Activated CD8-positive, alpha-beta memory T cell treated with anti-CD3 and anti-CD28 coated beads for 48 hours (primary cell): ENCODE measurements at places on chromosomes 5 and 9.

DNA sequence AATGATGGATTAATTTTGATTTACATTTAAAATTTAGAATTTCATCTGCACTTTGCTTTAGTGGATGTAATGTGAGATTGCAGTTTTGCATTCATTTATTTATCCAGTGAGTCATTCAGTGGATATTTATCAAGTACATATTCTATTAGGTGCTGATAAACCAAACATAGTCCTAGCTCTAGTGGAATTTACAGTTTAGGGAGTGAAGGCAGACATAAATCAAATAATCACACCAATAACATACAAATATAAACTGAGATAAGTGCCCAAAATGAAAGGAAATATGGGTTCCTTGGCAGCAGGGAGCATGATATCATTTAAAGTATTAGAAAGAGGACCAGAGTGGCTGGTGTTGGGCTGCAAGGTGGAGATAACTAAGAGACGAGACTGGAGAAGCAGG lies 14.7 kb upstream of the NIPBL start:
- no peak for DNase-seq

- no peak for DNase-seq
Measured at GRCh38 chr5:173752653-173753052, 135.5 kb upstream of the CPEB4 start.

DNA sequence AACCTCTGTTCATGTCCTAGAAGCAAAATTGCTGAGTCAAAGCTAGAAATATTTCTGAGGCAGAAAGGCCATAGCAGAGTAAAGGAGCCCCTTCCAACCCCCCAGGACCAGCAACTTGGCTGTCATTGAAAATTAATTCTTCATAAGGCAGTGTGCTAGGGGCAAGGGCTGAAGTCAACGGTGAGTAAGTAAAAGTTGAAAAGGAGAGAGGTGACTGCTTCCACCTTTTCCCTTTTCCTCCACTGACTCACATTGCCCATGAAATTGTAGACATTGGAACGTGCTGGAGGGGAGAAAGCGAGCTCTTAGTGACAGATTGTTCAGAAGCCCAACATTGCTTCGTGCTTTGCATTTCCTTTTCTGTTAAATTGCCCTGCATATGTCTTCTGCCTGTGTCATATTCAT lies 19.1 kb downstream of the GLRA1 start:
- DNase-seq, result no peak

GRCh38 chr9:93297659-93298497 lies 113.9 kb downstream of the WNK2 start:
- DNase-seq, result no peak

DNA sequence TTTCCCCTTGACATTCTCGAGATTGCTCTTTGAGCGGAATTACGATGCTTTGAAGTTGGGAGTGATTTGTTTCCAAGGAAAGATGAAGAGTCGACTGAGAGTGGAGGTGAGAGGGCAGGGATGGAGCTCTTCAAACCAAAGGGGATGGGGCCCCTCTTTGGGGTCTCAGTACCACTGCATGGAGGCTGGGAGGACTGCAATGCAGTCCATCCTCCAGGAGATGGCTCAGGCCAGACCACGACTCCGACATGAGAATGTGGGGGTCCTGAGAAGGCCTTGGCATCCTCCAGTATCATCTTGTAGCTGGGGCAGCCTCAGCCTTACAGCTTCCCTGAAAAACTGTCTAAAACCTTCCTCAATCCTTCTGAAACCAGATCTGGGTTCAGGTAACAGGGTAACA lies 51.1 kb upstream of the CDKN2AIPNL start:
- DNase-seq, result no peak

DNA sequence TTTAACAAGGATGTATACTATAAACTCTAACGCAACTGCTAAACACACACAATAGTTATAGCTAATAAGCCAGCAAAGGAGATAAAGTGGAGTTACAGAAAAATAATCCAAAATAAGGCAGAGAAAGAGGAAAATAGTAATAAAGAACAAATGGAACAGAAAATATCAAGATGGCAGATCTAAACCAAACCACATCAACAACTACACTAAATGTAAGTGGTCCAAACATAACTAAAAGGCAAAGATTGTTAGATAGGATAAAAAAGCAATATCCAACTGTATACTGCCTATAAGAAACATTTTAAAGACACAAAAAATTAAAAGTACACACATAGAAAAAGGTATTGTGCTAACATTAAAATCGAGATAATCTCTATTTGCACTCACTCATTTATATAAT lies 5.6 kb upstream of the COL23A1 start:
- DNase-seq, result no peak

DNA sequence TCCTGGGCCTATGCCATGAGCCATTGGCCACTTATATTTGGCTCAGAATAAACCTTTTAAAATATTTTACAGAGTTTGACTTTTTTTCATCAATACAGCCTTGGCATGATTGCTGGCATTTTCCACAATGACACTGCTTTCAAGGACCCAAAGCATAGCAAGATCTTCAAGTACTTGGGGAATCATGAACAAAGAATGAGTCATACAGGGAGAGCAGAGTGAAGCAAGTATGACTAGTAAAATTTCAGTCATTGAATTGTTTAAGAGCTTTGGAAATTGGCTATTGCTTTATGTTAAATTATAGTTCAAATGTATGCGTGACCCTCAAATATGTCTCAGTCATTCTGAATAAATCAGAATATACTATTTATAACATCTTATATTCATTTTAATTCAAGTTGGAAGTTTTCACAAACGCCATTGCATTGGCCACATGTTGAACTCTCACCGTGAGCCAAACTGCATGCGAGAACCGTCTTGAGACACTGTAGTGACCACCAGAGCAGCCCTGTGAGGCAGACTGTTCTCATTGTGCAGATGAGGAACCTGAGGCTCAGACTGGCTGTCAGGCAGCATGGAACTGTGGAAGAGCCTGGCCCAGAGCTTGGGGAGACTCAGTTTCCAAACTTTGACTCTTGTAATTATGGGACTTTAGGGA lies 52.9 kb downstream of the GDNF start:
- DNase-seq, result no peak

- DNase-seq, result no peak
Measured at GRCh38 chr9:111400564-111400898, 70.5 kb upstream of the OR2K2 start.

DNA sequence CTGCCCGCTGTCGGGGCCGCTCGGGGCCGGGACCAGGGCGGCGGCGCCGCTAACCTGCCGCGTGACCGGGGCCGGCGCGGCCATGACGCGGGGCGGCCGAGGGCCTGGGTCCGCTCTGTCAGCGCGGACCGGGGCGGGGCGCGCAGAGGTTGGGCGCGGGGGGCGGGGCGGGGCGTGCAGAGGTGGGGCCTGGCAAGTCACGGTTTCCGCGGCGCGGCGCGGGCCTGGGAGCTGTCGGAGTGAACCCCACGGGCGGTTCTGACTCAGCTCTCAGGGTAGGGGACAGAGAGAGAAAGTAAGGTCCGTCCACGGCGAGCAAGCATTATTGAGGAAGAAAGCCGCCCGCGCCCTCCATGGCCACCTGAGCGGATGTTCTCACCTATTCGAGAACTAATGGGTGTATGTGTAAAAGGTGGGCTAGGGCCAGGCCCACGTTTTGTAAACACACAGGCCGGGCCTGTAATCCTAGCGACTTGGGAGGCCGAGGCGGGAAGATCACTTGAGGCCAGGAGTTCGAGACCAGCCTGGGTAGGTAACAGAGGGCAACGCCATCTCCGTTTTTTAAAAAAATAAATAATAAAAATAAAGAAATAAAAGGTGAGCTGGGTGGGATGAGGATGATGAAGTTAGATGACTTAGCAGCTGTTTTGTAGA lies at the start of gene PRXL2C:
PRXL2C (minus strand) TSS at position 120 of the 654 bp plus-strand sequence; CDS start at position 84, 36 bp downstream.
- DNase-seq, result peak; percentile 63

DNA sequence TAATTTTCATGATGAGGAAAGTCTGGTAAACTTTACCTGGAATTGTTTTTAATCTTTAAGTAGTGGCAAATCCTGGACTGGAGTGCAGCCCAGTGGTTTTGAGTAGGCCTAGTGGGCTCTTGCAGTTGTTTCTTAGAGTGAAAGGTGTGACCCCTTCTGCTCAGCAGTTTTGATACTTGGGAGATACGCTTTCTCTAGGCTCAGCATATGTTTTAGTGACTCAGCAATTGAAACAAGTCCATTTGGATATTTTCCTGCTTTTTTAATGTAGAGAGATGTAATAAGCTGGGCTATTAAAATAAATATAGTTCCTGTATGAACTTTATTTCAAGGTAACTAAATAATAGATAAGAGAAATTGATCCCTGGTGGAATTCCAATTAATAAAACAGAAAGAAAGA lies 6.0 kb downstream of the POLR3G start:
- no peak for DNase-seq

DNA sequence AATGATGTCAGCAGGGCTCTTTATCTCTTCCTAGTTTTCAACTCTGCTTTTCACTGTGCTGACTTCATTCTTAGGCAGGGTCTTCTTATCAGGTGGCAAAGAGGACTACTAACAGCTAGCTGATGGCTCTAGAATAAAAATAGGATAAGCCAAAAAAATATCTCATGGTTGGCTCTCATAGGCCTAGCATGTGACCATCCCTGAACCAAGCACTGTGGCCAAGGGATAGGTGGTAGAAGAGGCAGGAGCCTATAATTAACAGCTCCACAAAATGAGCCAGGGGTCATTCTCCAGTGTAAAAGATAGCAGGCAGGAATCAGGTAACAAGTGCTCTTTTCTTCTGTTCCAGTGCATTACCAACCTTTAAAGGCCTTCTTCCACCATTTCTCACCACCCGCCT lies 21.1 kb downstream of the ANKDD1B start:
- DNase-seq, result no peak

DNA sequence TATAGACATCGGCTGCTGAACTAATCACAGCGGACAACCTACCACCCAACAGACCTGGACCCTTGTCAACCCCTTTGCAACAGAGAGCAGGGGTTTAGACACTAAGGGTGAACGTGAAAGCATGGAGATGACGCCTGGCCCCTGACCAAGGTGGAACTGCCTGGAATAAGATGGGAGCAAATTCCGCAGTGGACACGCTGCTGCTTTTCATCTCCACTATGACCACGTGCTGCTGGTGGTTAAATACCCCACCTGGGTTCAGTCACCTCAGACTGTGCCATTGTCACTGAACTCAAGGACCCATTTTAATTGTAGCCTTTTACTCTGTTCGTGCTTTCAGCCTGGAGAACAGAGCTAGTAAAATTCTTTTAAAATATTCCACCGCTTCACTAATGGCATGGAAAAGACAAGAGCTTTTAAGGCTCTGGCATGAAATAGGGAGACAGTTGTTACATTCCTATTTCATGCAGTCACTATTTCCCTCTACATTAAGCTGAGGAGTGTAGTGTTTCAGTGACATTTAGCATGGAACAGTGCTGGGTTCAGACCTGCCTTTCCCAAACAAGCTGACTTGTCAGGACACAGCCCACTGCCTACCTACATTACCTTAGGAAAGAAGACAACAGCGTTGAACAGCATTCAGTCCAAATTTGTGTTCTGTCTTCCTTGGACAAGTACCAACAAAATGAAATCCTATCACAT lies 96.8 kb downstream of the ANKRD18B start:
- no peak for DNase-seq

DNA sequence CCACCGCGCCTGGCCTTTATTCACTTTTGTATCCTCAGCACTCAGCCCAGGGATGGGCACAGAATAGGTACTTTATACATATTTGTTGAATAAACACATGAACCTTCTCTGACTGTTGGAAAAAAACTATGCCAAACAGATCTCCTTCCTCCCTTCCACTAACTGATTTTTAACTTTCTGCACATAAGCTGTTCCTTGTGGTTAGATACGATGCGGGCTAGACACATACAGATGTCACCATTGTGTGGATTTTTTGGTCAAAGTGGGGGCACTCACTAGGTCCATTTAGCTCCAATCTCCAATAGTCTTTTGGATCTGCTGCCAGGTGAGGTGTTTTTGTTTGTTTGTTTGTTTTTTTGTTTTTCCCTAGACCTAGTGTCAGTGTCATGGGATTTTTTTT lies 5.1 kb downstream of the TEX48 start:
- DNase-seq, result no peak

DNA sequence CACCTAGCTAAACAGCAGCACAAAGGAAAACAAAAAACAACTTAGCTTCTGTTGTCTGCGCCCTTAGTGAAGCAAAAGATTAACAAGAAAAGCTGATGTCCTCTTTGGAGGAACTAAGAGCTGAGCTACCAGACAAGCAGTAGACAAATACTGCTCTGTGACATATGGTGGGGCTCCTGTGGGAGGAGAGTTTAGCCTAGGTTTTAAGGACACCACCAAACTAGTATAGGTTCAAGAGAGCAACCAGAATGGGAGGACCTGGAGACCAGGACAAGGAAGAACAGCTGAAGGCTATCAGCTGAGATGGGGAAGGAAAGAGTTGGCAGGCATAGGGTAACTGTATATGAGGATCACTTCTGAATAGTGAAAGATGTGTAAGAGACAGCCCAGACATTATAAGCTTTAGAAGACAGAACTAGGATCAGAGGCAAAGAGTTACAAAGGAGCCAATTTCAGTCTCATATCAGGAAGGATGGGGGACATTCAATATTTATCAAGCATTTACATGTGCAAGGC lies 27.2 kb downstream of the FBXW2 start:
- DNase-seq, result no peak

DNA sequence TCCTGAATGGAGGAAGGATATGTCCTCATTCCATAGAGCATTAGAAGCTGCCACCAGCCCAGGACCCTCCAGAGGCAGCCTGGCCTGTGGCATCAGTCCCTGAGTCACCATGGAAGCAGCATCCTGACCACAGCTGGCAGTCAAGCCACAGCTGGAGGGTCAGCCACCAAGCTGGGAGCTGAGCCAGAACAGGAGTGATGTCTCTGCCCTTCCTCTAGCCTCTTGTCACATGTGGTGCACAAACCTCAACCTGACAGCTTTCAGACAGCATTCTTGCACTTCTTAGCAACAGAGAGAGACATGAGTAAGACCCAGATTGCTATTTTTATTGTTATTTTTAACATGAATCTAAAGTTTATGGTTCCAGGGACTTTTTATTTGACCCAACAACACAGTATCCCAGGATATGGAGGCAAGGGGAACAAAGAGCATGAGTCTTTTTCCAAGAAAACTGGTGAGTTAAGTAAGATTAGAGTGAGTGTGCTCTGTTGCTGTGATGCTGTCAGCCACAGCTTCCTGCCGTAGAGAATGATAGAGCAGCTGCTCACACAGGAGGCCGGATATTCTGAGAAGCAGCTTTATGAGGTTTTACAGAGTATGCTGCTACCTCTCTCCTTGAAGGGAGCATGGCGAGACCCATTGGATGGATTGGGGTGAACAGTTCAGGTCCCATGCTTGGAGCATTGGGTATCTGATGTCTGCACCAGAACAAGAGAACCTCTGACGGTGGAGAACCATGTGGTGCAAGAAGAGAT lies 13.0 kb upstream of the CYFIP2 start:
- no peak for DNase-seq

- no peak for DNase-seq
Measured at GRCh38 chr9:121369595-121370265, at the start of gene STOM. Gene STOM (minus strand): TSS chr9:121370250. CDS start chr9:121370187, 63 bp downstream.

DNA sequence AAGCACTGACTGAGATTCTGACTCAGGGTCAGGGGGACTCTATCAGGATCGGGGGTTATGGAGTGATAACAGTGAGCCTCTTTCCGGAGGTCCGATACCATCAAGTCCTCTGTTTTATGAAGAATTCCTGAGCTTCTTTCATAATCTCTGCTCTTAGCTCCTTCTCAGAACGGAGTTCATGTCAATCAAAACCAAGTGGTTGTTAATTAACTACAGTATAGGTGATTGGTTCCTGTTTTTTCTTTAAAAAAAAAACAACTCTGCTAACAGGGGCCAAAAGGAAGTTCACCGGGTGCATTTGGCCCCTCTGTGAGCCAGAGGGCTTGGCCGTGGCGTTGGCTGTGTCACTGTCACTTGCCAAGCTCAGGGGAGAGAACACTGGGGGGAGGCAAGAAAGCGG lies 4.0 kb downstream of the GFI1B start:
- no peak for DNase-seq

GRCh38 chr9:78707080-78707479 lies 410.2 kb downstream of the PSAT1 start:
- no peak for DNase-seq
